Activated CD4-positive, alpha-beta T cell treated with anti-CD3 and anti-CD28 coated beads, Interleukin-2, amount 10 ng/mL, durations not matched to agents 24 days and 14 days (primary cell): ENCODE measurements at places on chromosomes 11 and 22. TPM values are rescaled to one million over a fixed set of nuclear protein-coding genes. Genes with fewer than 3 reads are reported as not detected.

Gene ZNF214
- not detected in 2 replicates for total RNA-seq

Gene OR6T1
- not detected in 2 replicates for total RNA-seq

Gene PATE4
- total RNA-seq: not detected in 2 replicates

Gene SAC3D1
- 16.3 and 18.0 TPM in 2 replicates for total RNA-seq

Gene OR8A1
- total RNA-seq: not detected in 2 replicates

Gene DENND5A
- 59.9 and 60.7 TPM in 2 replicates for total RNA-seq
